Stimulated activated CD8-positive, alpha-beta memory T cell treated with anti-CD3 and anti-CD28 coated beads, Interleukin-15, amount 100 ng/mL, for 24 hours (primary cell): ENCODE measurements at places on chromosomes 13 and 19.

GRCh38 chr13:45328661-45329111 is 12.3 kb downstream of the TPT1 start:
- no peak for DNase-seq

DNA sequence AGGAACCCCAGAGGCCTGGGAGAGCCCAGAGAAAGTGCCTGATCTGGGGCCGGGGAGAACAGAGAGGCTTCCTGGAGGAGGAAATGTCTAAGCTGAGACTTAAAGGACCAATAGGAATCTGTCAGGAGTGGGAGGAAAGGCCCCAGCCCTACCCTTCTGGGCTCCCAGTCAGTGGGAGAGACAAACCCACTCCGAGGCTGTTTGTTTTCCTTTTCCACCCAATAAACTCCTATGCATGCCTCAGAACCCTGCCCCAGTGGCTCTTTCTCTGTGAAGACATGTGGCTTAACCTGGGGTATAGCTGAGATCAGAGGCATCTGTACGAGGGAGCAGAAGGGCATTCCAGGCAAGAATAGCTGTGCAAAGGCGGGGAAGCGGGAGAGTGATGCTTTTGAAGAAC is 1.9 kb downstream of the MEGF8 start:
- no peak for DNase-seq

DNA sequence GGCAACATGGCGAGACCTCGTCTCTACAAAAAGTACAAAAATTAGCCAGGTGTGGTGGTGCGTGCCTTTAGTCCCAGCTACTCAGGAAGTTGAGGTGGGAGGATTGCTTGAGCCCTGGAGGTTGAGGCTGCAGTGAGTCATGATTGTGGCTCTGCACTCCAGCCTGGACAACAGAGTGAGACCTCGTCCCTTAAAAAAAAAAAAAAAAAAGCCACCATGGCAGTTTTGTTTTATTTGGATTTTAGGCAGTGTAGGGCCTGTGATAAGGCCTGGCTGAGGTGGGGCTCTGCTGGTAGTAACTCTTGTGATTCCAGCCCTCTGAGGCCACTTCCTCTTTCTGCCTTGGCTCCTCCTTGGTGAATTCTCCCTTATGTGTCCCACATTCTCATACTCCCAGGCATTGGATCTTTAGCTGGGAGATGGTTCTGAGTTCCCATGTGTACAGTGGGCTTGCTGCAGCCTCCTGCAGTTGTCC is 39.2 kb downstream of the GATAD2A start:
- DNase-seq = no peak

- DNase-seq = no peak
Observed at GRCh38 chr13:92488249-92488852, 738.3 kb upstream of the GPC6 start.

- no peak for DNase-seq
Observed at GRCh38 chr13:100229603-100230002, 140.7 kb downstream of the PCCA start.

GRCh38 chr19:57004418-57004817 is 115.4 kb upstream of the USP29 start:
- no peak for DNase-seq

DNA sequence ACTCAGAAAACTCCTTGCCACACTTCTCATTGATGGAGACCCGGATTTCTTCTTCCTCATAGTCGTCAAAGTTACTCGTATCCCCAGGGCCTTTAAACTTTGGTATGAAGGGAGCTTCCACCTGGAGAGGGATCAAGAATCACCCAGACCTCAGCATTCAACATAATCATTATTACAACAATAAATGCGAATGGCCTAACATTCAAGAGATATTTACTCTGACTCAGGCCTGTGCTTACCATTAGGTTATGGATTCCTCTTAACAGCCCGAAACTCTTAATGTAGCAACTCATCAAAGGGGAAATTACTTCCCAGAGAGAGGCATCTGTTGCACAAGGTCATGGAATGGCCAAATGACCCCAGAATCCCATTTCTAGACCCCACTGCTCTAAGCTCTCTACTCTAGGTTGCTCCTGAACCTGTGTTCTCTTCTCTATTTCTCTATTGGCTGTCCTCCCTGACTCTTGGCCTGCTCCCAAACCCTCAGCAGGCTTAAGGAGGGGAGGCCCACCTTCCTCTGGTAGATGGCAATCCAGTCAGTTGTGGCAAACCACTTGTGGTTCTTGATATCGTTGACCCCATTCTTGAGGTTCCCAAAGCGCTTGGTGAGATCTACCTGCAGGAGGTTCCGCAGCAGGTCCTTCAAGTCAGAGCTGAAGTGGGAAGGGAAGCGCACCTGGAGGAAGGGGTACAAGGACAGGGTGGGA is 2.7 kb upstream of the SAMD1 start:
- no peak for DNase-seq

DNA sequence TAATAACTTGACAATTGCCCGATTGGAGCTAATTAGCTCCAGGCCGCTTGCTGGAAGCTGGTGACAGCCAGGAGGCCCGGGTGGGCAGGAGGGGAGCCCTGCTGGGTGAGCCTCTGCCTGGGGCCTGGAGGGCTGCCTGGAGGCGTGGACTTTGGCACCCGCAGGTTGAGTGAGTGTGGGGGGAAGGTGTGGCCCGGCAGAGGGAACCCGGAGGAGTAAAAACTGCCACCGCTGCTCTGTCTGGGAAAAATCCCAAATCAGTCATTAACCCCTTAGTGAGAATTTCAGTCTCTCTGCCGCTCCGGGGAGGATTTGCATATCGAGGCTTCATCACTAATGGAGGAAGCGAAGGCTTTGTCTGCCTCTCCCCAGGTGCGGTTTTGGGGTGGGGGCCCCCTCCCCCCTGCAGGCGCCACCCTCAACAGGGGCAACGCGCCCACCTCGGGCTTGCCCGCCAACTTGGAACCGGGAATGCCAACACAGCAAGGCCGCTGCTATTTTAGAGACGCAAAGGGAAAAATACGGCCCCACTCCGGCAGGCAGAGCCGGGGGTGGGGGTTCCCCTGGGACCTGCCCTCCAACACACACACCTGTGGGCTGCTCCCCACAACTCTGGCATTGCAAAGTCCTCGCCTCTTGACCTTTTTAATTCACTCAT is 6.2 kb downstream of the EFNA2 start:
- DNase-seq = no peak
